ENCODE measurements at places on chromosomes 4 and X.

DNA sequence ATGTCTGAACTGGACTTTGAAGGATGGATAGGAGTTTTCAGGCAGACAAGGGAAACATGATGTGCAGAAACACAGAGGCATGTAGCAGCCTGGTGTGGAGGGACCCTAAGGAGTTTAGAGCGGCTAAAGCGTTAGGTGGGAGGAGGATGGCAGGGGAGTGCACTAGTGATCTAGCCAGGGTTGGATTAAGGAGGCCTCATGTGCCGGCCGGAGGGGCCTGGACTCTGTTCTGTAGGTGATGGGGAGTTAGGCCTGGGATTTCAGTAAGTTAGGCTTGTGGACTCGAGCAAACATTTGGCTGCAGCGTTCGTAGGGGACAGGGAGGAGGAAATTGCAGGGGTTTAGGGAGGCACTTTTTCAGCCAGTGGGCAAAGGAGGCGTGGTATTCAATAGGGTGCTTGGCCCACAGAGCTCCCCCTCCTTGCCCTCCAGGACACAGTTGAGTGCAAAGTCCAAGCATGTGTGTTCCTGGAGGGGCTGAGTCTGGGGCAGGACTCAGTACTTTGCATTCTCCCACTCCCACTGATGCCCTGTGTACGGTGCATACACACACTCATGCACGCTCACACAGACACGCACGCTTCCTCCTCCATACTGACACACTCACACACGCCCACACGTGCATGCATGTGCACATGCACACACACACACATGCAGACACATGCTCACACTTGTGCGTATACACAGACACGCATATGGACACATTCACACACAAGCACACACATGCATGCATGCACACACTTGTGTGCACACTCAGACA, 18.6 kb downstream of the PSAPL1 start:
- DNase-seq, result no peak

- DNase-seq, result no peak
These were observed 5.3 kb upstream of the SRPK3 start for GRCh38 chrX:153775293-153776119.

GRCh38 chr4:122480655-122481487, 24.3 kb upstream of the IL2 start:
- no peak for DNase-seq

GRCh38 chr4:88318751-88319350, 34.5 kb upstream of the PPM1K start:
- DNase-seq, result no peak

DNA sequence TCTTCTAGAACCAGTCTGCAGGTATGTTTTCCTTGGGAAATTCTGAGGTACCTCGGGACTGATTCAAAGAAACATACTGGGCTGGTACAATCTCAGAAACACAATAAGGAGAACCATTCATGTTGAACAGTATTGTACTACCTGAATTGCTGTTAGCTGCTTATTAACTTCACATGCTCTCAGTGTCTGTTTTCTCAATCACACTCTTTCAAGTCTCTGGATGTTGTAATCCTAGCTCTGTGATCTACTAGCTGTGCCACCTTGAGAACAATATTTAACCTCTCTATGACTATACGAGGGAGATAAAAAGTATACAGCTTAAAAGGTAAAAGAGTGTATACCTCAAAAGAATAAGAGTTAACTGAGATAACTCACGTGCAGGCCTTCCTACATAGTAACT, 10.3 kb downstream of the CCDC158 start:
- DNase-seq, result no peak

- no peak for DNase-seq
These were observed 307.7 kb downstream of the GPM6A start for GRCh38 chr4:175504318-175504717.

DNA sequence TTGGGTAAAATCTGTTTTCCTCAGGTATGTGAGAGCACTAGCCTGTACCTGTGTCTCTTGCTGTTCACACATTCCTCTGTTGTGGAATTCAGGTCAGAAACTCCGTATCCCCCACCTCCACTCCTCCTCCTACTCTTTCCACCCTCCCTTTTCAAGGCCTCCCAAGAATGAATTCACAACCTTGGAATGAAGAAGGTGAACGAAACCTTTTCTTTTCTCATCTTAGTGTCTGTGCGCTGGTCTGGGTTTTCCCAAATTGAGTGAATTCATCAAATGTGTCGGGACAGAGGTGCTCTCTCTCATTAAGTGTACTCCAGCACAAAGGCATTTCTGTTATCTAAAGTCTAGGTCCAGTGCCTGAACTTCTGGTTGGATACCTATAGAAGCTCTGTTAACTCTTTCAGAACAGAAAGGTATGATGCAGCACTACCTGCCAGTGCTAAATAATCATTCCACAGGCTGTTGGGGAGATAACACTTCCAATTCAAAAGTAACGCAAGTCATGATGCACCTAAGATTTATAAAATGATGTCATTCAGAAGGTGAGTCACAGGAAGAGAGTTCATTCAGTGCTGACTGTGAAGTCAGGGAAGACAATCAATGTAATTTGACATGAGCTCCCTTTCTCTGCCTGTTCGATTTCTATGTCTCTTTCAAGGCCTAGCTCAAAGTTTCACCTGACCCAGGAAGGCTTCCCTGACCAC, 41.9 kb downstream of the COL4A6 start:
- no peak for DNase-seq

GRCh38 chr4:17490575-17491059, 21.3 kb downstream of the QDPR start:
- no peak for DNase-seq

DNA sequence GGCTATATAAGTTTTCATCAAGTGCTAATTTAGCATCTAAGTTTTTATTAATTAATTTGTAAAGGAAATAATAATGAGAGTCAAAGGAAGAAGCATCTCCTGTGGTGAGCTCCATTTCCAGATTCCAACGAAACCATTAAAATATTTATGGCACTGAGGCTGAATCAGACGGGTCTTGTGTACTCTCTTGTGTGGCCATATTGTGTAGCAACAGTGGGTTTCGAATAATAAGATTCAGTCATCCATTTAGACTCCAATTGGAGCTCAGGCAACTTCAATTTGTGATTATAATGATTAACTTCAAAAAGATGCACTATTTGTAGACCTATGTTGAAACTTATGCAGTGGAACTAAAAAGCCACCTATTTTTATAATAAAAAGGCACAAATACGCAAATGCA, 82.4 kb downstream of the SNCA start:
- DNase-seq, result no peak

- DNase-seq, result no peak
These were observed 26.1 kb downstream of the NUDT6 start for GRCh38 chr4:122896270-122896669.

GRCh38 chrX:40151211-40152172, 53.7 kb upstream of the BCOR start:
- no peak for DNase-seq

DNA sequence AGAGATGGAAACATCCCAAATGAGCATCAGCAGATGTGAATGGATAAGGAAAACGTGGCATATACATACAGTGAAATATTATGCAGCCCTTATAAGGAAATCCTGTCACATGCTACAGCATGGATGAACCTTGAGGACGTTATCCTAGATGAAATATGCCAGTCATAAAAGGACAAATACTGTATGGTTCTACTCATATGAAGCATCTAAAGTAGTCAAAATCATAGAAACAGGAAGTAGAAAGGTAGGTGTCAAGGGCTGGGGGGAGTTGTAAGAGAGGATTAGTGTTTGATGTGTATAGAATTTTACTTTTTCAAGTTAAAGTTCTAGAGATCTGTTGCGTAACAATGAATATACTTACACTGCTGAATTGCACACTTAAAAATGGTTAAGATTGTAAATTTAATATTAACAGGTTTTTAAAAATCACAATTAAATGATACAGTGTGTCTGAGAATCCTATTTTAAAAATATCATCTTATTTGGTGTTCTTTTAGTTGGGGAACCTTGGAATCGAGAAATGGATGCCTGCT, 58.5 kb downstream of the KDM6A start:
- DNase-seq, result no peak

- DNase-seq, result no peak
These were observed 23.7 kb downstream of the MAGEB1 start for GRCh38 chrX:30270639-30271038.
